ENCODE measurements at places on chromosomes 4 and X. TPM values are rescaled to one million over a fixed set of nuclear protein-coding genes. Genes with fewer than 3 reads are reported as not detected.

DNA sequence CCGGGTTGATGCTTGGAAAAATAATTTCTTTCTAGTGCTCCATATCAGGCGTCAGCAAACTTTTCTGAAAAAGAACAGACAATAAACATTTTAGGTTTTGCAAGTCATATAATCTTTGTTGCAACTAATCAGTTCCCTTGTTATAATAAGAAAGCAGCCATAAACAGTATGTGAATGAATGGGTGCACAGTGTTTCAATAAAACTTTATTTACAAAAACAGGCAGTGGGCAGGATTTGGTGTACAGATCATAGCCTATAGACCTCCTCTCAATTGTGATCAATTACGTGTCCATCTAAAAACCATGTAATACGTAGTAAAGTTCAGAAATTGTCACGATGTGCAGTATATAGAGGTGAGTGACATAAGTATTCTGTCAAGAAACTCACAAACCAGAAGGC lies 143.4 kb downstream of the AREG start:
- DNase-seq, result no peak

Gene KLHL2
- total RNA-seq, result 40.6 TPM

GRCh38 chr4:95360256-95360903 lies 188.4 kb downstream of the UNC5C start:
- no peak for DNase-seq

DNA sequence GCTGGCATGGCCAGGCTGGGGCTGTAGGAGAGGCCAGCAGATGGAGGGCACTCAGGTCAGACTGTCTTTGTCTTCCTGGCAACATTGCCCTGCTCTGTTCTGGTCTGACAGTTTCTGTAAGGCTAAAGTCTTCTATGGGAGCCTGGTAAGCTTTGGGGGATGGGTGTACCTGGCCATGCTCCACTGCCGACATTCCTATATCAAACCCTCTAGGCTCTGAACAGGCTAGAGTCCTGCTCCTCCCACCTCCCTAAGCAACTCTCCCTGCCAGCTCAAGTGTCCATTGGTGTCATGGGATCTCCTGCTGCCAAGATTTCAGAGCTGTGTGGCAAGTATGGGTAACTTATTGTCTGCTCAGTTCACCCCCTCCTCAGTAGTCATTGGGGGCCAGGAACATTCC lies 163.5 kb upstream of the UGT8 start:
- DNase-seq, result no peak

DNA sequence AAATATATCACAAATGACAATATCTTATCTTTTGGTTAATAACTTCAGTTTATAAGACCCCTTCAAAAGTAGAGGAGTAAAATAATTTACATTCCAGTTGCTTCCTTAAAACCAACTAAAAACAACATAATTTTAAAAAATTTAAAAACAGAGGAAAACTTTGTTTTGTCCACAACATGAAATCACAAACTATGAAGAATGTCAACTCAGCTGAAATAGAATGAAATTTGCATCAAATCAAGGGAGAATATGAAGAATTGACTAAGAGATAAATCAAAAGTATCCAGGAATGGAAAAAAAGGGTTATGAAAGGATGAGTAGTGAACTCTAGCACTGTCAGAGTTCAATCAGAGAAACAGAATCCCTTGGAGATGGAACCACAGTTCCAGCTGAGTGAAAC lies 2.2 kb upstream of the YY2 start:
- DNase-seq, result no peak

- DNase-seq, result no peak
These were observed 29.8 kb upstream of the HPGDS start for GRCh38 chr4:94372228-94372978.

DNA sequence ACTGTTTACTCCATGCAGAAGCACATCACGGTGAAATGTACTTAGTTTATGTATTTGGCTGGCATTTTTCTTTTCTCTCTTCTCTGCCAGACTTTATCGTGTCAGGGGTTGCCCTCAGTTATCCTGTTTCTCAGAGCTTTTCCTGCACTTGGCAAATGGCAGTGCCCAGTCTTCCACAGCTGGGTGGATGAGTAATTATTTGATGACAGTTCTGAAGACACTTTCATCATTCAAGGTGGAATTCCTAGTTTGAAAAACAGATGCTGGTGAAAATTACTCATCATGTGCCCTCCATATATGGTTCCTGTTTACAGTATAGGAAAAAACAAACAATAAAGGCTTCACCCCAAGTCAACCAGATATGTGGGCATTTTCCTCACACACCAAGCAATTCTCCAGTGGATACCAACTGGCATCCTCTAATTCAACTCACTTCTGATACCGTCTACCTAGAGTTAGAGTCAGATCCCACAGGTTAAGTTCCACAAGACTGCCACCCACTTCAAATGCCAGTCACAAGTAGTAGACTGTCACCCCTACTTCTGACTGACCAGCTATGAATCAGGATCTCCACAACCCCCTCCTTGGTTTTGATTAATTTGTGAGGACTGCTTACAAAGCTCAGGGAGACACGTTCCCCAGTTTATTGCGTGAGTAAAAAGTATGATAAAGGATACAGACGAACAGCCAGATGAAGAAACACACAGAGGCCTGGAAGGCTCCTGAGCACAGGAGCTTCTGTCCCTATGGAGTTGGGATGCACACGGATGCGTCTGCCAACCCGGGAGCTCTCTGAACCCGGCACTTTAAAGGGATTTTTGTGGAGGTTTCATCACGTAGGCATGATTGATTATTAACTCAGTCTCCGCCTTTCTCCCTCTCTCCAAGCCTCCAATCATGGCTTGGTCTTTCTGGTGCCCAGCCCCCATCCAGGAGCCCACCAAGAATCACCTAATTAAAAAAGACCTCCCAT lies 72.9 kb downstream of the CLDN34 start:
- DNase-seq, result no peak

Gene TEX13D
- 0.05 TPM for total RNA-seq

DNA sequence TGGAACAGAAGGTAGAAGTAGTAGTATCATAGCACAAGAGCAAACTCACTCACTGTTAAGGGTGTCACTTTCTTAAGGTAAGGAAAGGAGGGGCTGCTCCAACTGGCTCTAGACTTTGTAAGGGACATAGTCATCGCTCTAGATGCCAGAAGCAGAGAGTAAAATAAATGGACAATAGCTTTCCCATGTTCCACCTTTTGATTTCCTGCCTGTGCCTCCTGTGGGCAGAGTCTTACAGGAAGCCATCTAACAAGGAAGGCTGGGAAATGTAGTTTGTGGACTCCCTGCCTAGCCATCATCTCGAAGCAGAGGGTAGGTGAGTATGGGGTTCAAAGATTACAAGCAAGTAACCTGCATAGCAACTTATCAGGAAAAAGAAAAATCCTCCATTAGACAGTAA lies 1.7 kb upstream of the METTL14 start:
- DNase-seq, result no peak

Gene FAT4
- not detected for total RNA-seq

Gene NAP1L3
- total RNA-seq, result 0.70 TPM

Gene ERAS
- not detected for total RNA-seq

Gene GALNT7
- total RNA-seq, result 30.5 TPM

- DNase-seq, result no peak
These were observed 1390.3 kb downstream of the RAPGEF2 start for GRCh38 chr4:160493206-160493605.

DNA sequence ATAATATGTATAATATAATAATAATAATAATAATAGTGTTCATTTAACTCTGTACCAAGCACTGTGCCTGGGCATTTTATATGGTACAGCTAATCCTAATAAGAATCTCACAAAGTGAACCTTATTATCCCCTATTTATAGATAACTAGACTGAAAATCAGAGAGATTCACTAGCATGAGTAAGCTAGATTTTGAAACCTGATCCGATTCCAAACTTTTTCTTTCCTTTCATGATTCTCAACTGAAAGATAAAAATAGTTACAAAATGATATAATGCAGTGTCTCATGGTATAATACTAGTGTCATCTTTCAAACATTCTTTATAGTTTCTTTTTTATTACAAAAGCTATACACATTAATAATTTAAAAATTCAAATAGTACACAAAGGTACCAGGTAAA lies 55.9 kb upstream of the RNF128 start:
- DNase-seq, result no peak

- no peak for DNase-seq
These were observed 19.7 kb downstream of the ZFX start for GRCh38 chrX:24169211-24169610.

GRCh38 chrX:45006002-45006800 lies 133.2 kb downstream of the KDM6A start:
- DNase-seq, result no peak

GRCh38 chr4:67288964-67289363 lies 256.3 kb downstream of the CENPC start:
- no peak for DNase-seq

DNA sequence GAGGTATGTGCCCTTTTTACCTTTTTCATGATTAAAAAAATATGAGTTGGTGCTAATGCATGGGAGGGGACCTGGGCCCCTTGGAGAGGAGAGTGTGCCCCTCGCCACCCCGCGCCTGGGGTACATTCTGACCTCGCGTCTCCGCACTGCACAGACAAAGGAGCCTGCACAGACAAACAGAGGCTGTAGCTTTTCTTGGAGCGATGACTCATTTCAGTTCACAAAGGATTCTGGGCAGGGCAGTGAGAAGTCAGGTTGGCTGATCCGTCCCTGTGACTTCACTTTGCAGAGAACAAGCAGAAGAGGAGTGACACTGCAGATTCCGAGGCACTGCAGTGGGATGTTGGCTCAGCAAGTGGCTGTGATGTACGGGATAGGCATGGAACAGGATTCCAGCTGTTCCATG lies 82.9 kb downstream of the STOX2 start:
- no peak for DNase-seq

GRCh38 chr4:152072906-152073305 lies 312.1 kb upstream of the GATB start:
- no peak for DNase-seq

DNA sequence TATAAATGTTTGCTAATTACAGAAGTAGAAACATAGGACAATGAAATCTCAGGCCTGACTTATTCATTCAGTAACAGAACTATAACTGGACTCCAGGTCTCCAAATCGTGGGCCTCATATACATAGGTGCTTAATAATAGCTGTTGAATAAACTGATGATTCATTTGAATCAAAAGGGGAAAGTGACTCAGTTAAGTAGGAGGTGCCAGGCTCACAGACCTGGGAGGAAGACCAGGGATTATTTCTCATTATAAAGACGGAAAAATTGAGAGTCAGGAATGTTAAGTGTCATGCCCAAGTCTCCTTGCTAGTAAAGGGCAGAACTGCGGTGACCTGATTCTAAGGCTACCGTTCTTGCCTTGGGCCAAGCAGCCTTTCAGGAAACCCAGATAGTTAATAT lies 131.5 kb downstream of the HS3ST1 start:
- DNase-seq, result no peak

Gene SAT1
- total RNA-seq, result 74.8 TPM

- no peak for DNase-seq
These were observed 19.1 kb upstream of the ARSJ start for GRCh38 chr4:113998531-113998930.

Gene LPAR4
- total RNA-seq, result not detected

Gene ABCG2
- total RNA-seq, result 0.34 TPM

Gene MAGEA12
- not detected for total RNA-seq

DNA sequence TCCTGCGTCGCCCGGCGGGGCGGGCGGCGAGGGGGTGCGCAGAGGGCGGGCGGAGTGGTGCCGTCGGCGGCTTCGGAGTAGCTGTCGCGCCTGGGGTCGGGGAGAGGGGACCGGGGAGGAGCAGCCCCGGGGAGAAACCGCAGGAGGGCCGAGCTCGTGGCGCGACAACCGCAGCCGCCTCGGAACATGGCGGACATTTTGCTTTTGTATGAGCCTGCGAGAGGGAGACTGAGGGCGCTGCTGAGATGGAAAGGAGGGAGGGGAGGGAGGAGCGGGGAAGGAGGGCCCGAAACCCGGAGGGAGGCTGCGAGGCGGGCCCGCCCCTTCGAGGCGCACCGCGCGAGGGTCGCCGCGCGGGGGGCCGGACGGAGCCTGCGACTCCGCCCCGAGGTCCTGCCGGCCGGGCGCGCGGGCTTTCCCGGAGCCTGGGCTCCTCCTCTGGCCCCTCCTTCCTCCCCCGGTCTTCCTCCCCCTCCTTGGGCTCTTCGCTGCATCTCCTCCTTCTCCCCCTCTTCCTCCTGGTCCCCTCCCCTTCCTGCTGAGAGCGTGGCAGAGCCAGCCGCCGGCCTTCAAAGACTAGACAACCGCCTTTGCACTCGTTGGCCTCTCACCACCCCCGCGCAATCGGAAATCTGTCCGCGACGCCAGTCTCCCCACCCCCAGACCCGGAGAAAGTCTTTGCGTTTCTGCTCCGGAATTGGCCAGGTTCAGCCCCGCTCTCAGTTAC lies 1.1 kb downstream of the INTS6L start:
- peak; percentile 78 for DNase-seq

- DNase-seq, result no peak
These were observed 48.3 kb upstream of the NFKB1 start for GRCh38 chr4:102452854-102453253.

GRCh38 chrX:10314530-10315104 lies 157.8 kb downstream of the CLCN4 start:
- DNase-seq, result no peak

Data from activated T-helper 1 cell treated with anti-CD3 and anti-CD28 coated beads, Interleukin-12 subunit alpha, Interleukin-12 subunit beta, Interleukin-2, Interleukin-4 antibody, amounts not matched to agents 30 ng/mL and 10 ng/mL and 1 ng/mL, durations not matched to agents 14 hours and 24 hours and 36 hours (primary cell).